ENCODE measurements at places on chromosomes 16 and 17.
A peak's percentile ranks its signal among the peaks of the same experiment; 100 is the strongest.

DNA sequence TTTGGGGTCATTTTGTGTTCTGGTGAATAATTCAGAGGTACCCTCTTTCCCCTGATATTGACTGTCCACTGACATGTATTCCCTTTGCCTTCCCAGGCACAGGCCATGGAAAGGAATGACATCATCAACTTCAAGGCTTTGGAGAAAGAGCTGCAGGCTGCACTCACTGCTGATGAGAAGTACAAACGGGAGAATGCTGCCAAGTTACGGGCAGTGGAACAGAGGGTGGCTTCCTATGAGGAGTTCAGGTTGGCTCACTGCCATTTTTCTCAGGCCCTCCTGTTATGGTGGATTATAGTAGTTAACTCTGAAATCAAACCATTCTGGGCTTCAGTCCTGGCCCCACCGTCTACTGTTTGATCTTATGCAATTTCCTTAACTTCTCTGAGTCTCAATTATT, 1.6 kb upstream of the EFTUD2 start:
- no peak for DNase-seq

DNA sequence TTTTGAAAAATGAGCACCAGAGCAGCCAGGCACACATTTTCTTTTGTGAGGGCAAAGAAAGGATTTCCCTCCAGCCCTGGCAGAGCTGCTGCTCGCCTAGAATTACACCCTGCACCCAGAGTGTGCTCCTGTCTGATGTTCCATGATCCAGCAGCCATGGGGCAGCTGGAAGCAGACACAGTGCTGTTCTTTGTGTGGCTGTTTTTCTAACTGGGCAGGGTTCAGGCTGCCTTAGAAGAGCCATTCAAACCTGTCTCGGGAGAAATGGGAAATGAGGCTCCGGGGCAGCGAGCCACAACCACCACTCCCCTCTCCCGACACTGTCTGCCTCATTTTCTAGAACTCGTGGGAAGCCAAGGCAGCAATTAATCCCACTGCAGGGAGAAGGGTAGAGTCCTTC, 28.9 kb downstream of the LITAF start:
- DNase-seq = no peak

- DNase-seq = no peak
These were observed 21.3 kb upstream of the RGS9 start for GRCh38 chr17:65115839-65116238.

GRCh38 chr16:794853-795466, 5.6 kb downstream of the GNG13 start:
- no peak for DNase-seq

GRCh38 chr17:75845933-75846691, 1.9 kb upstream of the UNC13D start:
- DNase-seq = no peak

GRCh38 chr16:4200781-4201137, 41.1 kb downstream of the SRL start:
- DNase-seq = no peak

- DNase-seq = no peak
These were observed 33.7 kb downstream of the WDR59 start for GRCh38 chr16:74951206-74951605.

DNA sequence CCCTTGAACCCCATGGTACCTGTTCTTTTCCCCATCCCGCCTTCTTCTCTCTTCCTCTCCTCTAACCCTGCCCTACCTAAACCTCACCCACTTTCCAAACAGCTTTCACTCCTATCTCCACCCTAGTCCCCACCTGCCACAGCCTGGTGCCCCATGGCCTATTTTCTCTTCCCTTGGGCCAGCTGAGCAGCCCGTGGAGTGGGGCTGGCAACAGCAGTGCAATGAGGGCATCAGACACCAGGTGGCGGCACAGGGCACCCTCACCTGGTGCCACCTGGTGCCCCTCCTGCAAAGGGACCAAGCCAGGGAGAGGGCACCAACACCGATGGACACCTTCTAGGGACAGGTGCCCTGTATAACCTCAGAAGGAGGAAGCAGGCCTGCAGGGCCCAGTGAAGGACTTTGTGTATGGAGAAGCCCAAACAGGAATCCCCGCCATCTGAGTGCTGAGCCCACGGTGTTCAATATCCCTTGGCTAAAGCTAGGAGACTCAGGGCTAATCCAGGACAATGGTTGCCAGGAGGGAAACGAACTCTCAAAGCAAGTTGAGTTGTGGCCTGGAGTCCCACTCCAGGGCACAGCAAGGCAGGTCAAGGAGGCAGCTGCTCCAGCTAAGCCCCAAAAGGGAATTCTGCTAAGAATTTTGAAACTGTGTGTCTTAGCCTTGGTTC, 4.0 kb upstream of the ABCC3 start:
- DNase-seq = peak; percentile 63

- DNase-seq = peak; percentile 70
These were observed 26.0 kb downstream of the COPZ2 start for GRCh38 chr17:48011405-48012150.

DNA sequence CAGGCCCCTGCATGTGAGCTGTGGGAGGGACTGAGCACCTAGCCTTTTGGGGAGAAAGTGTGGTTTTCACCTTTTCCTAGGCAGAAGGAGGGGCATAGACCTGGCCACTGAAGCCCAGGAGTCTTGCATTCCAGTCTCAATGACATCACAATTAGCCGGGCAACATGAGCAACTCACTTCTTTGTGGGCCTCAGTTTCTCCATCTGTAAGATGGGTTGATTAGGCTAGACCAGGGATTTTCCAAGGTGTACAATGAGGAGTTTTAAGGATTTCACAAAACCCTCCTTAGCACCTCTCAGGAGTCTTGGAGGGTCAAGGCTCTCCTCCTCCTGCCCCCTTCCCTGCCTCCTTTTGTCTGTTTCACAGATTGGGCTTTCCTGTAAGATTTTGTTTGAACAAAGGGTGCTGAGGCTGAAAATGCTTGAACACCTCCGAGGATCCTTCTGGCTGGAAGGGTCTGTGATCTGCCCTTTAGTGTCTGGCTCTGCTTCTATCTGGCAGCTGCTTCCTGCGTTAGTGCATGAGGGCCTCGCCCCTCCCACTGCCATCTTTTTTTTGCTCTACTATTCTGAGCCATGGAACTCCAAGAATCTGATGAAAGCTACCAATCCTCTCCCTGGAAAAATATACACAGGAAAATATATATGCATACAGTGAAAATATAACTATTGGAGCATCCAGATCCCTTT, 52.4 kb upstream of the ETV4 start:
- DNase-seq = no peak

DNA sequence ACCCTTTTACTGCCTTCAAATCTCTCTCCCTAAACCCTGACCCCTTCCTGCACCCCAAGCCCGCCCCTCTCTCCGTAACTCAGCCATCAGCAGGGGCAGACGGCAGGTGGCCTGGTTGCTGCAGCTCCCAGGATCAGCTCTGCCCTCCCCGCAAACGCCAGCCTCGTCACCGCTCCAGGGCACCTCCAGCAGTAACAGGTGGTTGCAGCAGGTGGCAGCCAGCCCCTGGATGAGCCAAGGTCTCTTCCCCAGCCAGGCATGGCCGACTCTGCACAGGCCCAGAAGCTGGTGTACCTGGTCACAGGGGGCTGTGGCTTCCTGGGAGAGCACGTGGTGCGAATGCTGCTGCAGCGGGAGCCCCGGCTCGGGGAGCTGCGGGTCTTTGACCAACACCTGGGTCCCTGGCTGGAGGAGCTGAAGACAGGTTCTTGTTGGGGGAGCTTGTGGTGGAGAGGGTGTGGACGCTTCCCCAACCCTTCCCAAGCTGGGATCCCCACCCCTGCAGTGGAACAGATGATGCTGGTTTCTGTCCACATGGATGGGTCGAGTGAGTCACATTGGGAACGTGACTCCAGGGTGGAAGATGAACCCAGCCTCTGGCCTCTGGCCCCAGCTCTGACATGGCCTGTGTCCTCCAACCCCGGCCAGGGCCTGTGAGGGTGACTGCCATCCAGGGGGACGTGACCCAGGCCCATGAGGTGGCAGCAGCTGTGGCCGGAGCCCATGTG, 558 bp downstream of the HSD3B7 start:
- no peak for DNase-seq

DNA sequence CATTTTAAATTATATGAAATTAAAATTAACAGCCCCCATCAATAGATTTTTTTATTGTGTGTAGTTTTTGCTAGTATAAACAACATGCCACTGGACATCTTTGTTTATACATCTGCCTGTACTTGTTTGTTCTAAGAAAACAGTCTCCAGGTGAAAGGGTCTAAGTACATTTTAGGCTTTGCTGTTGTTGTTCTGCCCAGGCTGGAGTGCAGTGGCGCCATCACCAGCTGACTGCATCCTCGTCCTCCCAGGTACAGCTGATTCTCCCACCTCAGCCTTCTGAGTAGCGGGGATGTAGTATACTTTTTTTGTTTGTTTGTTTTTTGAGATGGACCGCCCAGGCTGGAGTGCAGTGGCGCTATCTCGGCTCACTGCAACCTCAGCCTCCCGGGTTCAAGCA, 25.5 kb downstream of the C17orf58 start:
- no peak for DNase-seq

GRCh38 chr17:45869676-45870341, 24.5 kb upstream of the MAPT start:
- DNase-seq = no peak

GRCh38 chr16:65099607-65100006, 22.3 kb downstream of the CDH11 start:
- DNase-seq = no peak

GRCh38 chr16:71626858-71627213, 852 bp downstream of the MARVELD3 start:
- no peak for DNase-seq

DNA sequence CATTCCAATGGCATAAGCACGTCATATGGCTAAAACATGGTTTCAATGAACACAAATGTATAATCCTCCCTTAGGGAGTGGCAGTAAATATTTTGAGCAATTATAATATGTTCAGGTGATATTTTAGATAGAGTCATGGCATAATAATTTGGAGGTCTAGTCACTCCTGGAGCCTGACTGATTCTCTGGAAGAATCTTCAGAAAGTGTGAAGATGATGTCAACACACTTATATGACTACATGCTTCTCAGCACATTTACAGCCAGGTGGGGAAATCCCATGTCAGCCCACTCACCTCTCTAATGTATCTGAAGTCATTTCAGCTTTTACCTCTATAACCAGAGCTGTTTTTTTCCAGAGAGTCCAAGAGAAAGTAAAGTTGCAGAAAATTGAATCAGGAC, 474.8 kb downstream of the SHISA9 start:
- DNase-seq = no peak

GRCh38 chr17:58920773-58921172, 165.1 kb downstream of the PPM1E start:
- peak; percentile 11 for DNase-seq

DNA sequence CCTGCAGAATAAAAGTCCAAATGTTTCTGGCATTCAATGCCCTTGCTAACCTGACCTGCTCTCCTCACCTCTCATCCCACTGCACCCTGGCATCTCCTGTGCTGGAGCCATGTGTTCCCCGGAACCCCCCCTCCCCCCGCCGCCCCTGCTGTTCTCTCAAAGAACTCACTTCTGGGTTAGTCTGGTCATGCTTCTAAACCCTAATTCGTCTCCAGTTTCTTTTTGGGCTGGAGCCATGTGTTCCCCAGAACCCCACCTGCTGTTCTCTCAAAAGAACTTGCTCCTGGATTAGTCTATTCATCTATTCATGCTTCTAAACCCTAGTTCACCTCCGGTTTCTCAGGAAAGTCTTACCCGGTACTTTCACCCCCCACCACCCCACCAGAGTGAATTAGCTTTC, 808 bp upstream of the ALOX15 start:
- DNase-seq = no peak

DNA sequence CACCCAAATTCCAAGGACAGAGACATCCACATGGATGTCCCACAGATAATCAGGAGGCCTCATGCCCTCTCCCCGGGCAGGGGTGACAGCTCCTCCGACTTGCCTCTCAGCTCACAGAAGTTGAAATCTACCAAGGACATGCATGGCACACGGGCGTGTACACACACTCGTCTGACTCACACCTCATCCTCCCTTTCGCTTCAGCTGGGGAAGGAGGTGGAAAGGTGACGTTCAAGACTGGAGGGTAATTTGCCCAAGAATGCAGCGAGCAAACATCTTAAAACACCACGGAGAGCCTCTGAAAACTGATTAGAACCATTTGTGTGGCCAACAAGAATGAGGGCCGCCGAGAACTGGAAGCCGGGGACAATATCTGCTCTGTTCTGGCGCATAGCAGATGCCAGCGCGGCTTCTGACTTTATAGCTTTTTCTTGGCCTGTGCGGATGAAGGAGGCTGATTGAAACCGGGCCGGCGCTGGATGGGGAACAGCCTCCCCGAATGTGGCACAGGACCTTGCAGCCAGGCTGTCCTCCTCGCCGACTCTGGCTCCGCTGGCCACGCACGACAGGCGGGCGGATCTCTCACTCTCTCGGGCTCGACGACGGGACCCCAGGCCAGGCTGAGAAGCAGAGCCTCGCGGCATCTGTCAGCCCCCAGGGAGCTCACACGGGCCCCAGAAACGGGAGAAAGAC, 100.9 kb downstream of the C16orf95 start:
- DNase-seq = no peak

DNA sequence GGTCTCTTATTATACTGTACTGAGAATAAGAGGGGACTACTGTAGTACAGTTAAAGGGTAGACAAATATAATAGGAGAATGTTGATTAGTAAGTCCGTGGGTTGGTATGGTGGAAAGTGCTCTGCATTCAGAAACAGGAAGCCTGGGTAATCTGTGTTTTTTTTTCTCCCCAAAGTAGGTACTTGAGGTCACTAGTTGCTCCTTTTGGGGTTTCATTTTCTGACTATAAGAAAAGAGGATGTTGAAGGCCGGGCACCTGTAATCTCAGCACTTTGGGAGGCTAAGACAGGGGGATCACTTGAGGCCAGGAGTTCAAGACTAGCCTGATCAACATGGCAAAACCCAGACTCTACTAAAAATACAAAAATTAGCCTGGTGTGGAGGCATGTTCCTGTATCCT, 42.0 kb upstream of the MMD start:
- DNase-seq = peak; percentile 17

GRCh38 chr17:38602956-38603785, 2.6 kb downstream of the SRCIN1 start:
- no peak for DNase-seq

DNA sequence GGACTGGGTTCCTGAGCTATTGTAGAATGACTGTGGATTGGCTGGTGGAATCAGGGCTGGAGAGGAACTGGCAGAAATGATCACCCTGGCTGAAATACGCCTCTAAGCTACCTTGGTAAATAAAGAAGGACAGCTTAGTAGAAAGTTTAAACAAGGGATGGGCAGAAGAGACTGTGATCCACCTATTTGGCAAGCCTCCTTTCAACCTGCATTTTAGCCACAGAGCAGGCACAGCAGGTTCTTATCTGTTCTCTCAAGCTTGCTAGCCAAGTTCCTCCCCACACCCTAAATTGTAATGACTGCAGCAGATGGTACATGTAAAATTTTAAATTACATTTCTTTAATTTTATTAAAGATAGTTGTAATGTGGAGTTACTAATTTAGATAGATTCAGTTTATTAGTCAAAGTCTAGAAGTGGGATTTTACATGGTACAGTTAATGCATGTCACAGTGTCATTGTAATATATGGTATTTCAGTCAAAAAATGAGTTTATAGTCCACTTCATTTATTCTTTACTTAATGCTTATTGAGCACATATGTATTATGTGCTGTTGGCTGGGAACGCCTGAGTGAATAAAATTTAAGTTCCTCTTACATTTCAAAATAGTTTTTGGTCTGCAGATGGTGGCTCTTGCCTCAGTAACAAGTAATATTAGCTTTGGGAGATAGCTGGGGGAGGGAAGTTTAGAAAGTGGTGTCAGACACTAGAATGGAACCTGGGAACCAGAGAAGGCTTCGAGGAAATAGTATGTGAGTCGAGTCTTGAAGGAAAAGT, 11.2 kb downstream of the EPN2 start:
- no peak for DNase-seq
